ENCODE measurements at places on chromosomes 11 and 22.

GRCh38 chr11:76512851-76513653, 68.2 kb downstream of the EMSY start:
- DNase-seq, result no peak

GRCh38 chr11:61542705-61543104, 34.2 kb downstream of the LRRC10B start:
- no peak for DNase-seq

DNA sequence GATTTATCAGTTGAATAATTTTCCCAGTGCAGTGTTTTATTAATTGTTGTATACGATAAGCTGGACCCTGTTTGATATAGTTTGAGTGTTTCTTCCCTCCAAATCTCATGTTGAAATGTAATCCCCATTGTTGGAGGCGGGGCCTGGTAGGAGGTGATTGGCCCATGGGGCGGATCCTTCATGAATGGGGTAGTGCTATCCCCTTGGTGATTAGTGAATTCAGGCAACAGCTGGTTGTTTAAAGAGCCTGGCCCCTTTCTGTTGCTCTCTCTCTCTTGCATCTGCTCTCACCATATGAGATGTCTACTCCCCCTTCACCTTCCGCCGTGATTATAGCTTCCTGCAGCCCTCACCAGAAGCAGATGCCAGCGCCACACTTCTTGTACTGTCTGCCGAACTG, 1.5 kb downstream of the OR5A1 start:
- no peak for DNase-seq

DNA sequence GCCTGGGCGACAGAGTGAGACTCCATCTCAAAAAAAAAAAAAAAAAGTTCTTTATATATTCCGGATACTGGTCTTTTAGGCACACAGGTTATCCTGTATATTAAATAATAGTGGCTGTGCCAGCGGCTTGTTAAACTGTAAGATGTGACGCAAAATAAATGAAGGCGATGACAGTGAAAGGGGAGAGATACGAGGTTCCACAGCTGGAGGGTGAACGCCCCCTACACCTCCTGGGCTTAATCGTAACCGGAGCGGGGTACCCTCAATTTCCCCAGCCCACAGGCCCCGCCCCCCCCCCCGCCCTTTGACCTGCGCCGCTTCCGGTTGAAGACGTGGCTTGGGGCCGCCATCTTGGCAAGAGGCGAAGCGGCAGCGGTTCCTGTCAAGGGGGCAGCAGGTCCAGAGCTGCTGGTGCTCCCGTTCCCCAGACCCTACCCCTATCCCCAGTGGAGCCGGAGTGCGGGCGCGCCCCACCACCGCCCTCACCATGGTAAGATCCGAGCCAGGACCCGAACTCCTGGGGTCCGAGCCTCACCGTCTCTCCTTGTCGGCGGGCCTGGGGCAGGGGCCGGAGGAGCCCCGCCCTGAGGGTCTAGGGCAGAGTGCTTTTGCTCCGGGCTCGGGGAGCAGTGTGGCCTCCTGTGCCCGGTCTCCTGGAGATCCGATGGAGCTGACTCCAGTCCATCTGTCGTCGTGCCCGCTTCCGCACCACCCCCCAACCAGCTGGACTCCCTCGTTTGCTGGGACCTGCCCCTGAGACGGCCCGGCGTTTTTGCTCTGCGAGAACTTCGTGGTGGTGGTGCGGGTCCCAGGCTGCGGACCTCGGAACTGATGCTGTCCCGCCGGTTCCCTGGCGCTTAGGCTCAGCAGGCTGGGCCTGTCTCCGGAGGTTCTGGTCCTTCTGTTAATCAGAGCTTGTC, at the start of gene ARCN1:
TSS of gene ARCN1 (plus strand) at position 349 of the 920 bp plus-strand sequence. CDS start at position 488, 139 bp downstream.
- DNase-seq, result peak; percentile 43

GRCh38 chr11:24855951-24856350, 359.1 kb downstream of the LUZP2 start:
- no peak for DNase-seq

DNA sequence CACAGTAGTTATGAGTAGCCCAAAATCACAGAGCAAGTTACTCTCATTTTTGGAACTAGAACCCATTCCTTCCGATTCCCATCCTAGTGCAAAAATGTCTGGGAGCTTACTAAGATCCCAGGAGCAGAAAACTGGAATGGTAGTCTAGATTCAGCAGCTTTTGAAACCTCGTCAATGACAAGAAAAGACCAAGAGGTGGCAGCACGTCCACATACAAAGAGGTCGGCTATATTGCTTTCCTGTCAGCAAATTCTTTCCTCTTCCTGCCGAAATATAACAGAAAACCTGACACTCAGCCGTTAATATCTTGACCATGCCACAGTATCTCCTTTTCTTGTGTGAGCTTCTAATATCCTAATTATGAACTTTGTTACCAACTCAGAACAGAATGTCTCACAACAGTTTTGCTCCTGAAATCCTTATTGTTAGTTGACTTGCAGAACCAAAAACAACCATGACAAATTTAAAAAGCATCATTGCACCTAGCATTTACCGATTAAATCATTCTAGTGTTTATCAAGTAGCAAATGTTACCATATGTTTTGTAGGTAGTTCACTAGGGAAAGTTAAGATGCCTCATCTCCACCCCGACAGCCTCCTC, 92.8 kb upstream of the OR9G4 start:
- no peak for DNase-seq

DNA sequence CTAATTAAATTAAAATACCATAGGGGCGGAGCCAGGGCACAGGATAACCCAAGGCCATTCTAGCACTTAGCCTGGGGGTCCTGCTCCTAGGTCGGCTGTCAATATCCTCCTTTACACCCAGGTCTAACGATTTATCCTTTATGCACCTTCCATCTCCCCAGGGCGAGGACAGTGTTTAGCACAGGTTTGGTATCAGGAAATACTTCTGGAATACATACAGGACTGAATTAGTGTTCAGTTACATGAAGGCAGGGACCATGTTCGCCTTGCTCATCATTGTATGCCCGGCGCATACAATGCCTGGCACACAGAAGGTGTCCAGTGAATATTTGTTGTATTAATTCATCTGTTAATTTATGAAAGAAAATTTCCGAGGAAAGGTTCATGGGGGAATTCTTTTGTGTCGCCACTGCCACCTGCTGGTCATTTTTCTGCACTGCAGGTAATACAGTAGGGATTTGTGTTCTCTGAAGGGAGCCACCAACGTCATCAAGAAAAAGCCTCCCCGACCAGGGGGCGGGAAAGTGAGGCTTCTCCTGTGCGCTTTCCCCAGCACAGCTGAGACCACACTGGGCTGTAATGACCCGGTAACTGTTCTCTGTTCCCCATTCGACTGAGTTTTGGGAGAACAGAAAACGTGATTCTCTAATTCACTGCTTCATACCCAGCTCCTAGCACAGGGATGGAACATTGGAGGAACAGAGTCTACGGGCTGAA, 68.7 kb upstream of the ASPHD2 start:
- DNase-seq, result peak; percentile 24

- DNase-seq, result no peak
These were observed 69.2 kb downstream of the DGCR2 start for GRCh38 chr22:19052941-19053541.

DNA sequence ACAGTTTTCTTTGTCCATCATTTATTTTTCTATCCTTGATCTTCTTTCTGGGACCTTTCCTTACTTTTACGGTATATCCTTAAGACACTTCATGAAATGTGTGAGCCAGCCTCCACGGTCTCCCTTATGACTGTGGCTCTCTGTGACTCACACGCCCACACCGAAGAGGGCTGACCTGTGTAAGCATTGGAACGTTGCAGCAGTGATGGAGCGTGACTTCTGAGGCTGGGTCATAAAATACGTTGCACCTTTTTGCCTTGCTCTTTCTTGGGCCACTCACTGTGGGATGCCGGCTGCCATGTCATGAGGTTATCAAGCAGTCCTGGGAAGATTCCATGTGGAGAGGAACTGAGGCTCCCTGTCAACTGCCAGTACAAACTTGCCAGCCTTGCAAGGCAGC, 96.3 kb upstream of the RAB1B start:
- DNase-seq, result no peak

DNA sequence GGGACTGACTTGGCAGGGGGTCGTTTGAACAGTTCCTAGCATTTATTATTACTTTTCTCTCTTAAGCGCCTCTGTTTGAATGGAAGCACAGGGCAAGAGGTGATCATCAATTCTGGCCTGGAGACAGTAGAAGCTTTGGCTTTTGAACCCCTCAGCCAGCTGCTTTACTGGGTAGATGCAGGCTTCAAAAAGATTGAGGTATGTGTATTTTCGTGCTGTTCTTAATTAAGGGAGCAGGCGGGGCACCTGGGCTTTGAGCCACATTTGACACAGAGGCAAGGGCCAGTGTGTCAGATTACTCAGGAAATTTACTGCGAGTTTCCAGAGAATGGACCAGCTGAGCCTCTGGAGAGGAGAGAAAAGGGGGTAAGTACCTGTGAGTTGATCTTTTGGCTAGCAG, 102.4 kb upstream of the SORL1-AS1 start:
- no peak for DNase-seq

GRCh38 chr11:61679893-61680621, at the start of gene DAGLA:
TSS of gene DAGLA (plus strand) at chr11:61680391. CDS start at chr11:61720156, 39,765 bp downstream.
- DNase-seq, result peak; percentile 30

DNA sequence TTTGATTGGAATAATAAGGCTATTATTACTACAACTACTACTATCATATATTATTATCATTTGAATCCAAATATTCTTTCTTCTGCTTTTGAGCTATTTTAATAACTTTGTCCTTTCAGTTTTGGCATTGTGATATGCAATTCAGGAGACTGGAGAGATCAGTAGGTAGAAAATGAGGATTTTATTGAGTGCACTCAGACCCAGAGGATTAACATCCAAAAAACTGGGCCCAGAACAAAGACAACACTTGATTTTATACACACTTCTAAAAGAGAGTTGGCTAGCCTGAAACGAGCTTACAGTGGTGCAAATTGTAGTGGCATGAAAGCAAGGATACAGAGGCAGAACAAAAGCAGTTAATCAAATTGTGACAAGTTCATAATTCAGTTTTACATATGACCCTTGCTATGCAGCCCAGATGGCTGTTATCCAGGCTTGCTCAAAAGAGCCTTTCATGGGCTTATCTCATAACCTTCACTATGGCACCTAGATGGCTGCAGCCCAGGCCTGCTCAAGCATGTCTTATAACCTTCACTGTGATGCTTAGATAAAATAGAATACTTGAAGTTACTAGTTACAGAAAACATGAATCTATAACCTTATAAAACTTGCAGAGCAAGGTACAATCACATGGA, 796.3 kb upstream of the RAG2 start:
- no peak for DNase-seq

- no peak for DNase-seq
These were observed 1.4 kb downstream of the MYOD1 start for GRCh38 chr11:17720796-17721171.

DNA sequence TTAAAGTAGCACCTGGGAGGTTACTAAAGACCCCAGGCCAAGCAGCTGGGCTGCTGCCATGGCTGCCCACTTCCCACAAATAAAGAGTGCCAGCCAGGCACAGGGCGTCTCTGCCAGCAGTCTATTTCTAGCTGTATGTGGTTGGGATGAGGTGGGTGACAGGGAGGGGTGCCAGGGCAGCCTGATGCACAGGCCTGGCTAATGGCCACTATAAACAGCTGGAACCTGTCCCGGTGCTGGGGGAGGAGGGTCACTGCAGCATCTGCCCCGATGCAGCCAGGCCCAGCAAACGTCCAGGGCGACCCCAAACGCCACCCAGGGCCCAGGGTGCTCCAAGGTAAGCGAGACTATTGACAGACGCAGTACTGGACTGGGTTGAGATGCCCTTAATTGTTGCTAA, 37.4 kb downstream of the SCUBE1 start:
- no peak for DNase-seq

DNA sequence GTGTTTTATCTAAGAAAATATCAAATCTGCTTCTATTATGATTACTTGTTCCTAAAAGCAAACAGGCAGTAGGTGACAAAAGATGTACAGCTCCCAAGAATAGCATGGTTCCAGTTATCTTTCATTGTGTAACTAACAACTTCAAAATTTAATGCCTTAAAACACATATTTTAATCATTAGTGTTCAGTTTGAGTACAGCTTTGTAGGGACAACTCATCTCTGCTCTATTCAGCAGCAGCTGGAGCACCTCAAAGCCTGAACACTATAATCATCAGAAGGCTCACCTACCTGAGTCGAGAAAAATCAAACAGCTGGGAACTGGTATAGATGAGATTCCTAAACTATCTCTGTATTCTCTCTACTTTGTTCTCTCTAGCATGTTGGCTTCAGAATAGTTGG, 24.3 kb upstream of the OR5B12 start:
- no peak for DNase-seq

GRCh38 chr11:102929972-102930371, 25.6 kb downstream of the MMP13 start:
- DNase-seq, result no peak

GRCh38 chr11:34916843-34917770, 689 bp downstream of the PDHX start:
- DNase-seq, result no peak

DNA sequence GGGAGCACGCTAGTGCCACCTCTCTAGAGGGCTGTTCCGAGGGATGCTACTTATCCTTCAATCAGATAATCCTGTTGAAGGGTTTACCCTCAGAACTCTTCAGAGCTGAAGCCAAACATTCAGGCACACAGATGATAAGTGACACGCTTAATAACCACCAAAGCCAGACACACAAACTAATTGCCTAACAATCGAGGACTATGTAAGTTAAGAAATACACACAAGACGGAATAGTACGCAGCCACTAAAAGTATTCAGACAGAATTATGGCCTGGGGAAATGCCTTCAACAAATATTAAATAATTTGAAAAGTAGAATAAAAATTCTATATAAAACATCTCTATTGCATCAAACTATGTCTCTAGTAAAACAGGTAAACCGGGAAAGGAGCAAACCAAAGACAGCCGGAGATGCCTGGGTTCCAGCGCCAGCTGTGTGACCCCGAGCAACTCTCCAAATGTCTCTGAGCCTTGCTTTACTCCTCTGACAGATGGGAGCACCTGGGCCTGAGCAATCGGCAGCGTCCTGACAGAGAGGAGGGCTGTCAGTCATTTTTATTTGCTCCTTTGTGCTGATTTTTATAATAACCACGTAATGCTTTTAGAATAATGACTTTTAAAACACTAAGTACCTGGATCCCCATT, 11.3 kb downstream of the LRFN4 start:
- no peak for DNase-seq

DNA sequence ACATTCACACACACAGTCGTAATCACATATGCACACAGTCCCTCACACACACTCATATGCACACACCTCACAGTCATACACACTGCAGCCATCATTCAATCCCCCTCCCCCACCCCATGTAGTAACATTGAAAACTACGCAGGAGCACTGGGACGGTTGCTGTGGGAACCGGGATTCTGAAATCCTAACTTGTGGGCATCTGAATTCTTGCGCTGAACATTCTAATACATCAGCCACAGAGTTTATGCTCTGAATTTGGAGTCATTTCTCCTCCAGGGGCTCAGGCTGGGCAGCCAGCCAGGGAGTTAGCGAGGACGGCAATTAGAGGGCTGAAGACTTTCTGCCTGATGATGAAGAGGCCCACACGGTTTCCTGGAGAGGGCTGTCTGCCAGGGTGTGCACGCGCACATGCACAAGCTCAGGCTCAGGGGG, 32.7 kb downstream of the CD6 start:
- DNase-seq, result no peak

- DNase-seq, result no peak
These were observed 908 bp downstream of the PPME1 start for GRCh38 chr11:74171997-74172396.

GRCh38 chr11:111093061-111093460, 152.5 kb upstream of the POU2AF2 start:
- no peak for DNase-seq

- DNase-seq, result peak; percentile 35
These were observed 15.0 kb downstream of the RHOD start for GRCh38 chr11:67071420-67072284.
